PC-3 (cell line): ENCODE measurements at places on chromosomes 6 and 20. TPM values are rescaled to one million over a fixed set of nuclear protein-coding genes. Genes with fewer than 3 reads are reported as not detected.

Gene BEND6
- 0.58 and 1.3 TPM in 2 replicates for total RNA-seq

Gene ATF6B
- 33.4 and 35.7 TPM in 2 replicates for total RNA-seq

Gene NMBR
- not detected in 2 replicates for total RNA-seq

Gene ARMC2
- total RNA-seq: 0.29 and 1.1 TPM in 2 replicates

Gene RUNX2
- total RNA-seq: 3.8 and 7.3 TPM in 2 replicates

Gene NKAIN4
- not detected in 2 replicates for total RNA-seq

DNA sequence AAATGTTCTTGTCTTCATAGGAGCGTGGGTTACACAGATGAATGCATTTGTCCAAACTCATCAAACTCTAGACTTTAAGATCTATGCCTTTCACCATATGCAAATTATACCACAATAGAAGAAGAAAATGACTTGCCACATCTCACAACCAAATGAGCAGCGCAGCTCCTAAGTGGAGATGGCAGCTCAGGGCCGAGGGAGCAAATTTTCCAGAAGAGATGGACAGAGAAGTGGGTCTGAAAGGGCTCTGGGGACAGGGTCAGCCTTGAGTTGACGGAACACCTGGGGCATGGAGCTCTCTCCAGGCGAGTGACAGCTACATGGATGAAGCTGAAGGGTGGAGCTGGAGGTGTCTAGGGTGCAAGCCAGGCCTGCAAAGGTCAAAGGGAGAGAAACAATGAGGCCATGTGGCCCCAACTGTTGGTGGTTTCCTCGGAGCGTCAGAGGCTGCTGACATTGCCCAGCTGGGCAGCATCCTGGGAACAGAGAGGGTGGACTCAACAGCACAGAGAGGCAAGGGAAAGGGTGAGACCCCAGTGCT lies 228.3 kb downstream of the NRN1 start:
- no peak for DNase-seq

DNA sequence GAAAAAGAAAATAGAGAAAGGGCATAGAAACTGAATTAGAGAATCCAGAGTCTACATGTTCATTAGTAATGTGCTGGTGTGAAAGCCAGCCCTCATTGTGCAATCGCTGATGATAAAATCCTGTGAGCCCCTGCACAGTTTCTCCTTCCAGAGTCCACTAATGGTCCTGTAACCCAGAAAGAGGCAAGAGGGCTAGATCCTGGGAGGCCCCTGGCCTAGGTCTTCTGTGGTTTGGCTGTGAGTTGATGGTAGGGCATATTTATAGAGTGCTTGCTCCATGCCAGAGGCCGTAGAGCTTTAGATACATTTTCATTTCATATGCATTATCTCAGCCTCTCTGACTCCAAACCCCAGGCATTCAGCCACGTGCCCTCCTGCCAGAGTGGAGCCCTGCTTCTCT lies 94.9 kb upstream of the MTHFD1L start:
- no peak for DNase-seq

GRCh38 chr6:45430590-45431202 lies 53.0 kb upstream of the SUPT3H start:
- DNase-seq: no peak

DNA sequence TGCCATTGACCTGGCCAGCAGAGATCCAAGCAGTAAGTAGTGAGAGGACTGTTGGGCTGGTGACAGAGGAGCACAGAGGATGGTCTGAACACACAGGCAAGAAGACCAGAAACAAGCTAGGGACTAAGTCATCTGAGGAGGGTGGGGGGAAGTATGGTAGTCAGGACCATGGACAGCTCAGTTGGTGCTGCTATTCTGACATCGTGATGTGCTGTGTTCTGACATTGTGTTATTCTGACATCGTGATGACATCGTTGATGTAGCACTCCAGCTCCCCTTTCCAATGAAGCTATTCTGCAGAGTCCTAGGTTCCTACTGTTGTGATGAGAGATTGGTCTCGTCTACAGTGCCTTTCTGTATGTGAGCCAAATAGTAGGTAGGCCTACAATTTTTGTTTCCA lies 28.7 kb downstream of the CFAP206 start:
- DNase-seq: peak; percentile 63

DNA sequence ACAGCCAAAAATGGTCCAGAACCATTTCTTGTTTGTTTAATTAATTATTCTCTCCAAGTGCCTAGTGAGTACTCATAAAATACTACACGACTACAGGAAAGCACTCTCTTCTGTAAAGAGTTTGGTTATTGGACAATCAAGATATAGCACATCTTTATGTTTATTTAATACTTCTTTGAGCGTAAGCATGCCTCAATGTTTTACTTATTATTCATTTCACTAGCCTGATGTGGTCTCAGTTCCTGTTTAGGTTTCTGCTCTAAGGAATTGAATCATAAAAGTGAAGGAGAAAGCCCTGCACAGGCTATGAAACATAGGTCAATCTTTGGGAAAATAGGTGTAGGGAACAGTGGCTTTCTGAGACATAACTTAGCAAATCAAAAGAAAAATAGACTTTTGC lies 45.9 kb upstream of the AIG1 start:
- peak; percentile 68 for DNase-seq

DNA sequence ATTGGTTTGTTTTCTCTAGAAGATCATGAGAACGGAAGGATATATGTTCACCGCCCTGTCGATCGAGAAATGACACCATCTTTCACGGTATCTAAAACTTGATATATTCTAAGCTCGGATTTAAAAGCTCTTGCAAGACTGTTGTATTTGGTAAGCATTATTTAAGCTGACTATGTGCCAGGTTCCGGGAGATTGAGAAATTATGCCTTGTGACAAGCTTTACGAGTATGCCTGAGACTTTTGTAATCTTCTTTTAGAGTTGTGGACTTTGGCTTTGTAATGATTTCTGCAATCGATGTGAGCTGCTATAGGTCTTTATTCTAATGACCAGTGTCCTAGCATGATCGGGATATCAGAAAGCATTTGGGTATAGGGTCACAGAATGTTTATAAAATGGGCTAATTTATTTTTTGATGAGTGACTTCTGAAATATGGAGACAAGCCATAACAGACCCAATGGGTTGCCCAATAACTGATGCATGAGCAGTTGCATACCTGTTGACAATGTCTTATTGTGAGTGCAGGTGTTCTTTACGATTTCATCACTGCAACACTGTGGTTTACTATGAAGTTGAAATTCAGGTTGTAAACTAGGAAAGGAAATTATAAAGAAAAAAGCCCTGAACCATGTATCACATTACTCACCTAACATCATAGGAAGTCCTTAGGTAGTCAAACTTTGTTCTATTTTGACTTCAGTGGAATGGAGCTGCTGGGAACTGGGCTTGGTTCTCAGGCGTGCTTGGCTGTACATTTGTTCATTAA lies 14.0 kb downstream of the CDH26 start:
- DNase-seq: peak; percentile 89

DNA sequence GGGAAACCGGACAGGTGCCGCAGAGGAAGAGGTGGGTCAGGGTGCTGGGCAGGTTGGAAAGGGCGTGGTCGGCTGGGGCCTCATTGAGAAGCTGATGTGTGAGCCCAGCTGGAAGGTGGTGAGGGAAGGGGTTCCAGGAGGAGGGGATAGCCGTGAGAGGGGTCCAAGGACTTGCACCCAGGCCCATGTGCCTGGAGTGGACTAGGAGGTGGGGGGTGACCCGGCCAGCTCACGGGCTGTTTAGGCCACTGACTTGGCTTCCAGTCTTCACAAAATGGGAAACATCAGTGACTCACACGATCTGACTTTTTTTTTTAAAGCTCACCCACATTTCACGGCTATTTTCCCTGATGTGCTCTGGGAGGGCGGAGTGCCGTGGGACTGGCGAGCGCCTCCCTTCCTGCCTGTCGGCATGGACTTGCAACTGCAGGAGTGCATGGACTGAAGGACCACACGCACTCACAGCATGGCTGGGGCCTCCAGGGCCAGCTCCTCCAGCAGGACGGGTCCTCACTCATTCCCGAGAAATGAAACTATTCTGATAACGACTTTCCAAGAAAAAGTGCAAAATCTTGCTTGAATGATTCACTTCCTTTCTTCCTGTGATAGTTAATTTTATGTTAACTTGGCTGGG lies 13.5 kb upstream of the PDE10A start:
- no peak for DNase-seq

DNA sequence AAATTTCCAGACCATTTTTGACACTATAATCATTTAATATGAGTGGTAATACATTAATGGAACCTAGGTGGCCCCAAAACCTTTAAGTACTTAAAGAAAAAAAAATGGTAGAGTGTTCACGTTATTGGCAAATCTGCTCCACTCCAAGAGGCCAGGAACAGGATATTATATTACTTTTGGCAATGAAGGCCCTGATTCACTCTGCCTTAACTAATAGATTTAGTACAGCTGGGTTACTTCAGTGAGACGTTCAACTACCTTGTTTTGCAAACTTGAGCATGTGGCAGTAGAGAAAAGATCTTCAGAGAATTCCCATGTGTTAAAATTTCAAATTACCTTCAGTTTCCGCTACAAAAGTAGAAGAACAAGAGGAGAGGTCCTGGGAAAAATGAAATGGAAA lies 12.8 kb downstream of the ADNP start:
- DNase-seq: no peak

GRCh38 chr6:95364016-95364604 lies 213.2 kb upstream of the MANEA start:
- peak; percentile 39 for DNase-seq
